ENCODE measurements at places on chromosomes 11 and 22.

- DNase-seq = no peak
These were observed 86.7 kb upstream of the PRODH start for GRCh38 chr22:19022755-19023154.

DNA sequence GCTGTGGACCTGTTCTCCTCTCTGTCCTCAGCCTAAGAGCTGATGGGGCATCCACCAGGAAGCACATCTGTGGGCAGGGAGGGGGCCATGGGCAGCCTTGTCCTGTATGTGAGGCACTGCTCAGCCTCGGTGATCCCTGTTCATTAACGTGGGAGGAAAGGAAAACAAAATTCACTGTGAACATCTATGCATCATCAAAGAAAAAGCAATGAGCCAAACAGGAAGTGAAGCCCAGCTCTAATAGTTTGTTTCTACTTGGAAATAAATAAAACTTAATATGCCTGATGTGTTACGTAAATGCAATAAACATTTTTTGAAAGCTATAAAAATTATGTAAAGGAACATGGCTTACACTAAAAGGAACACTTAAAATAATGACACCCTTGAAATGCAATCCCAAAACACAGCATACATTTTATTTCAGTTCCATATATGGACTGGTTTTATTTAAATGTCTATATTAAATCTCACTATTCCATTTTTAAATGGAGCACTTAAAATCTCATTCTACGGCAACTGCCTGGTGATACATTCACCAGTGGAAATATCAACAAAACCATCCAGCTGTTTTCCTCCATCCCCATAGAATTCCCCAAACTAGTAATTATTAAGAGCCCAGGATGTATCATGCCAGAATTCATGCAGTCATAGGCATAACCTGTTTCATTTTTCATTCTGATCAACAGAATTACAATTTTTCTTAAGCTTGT lies 78.3 kb downstream of the ZNF280B start:
- no peak for DNase-seq

DNA sequence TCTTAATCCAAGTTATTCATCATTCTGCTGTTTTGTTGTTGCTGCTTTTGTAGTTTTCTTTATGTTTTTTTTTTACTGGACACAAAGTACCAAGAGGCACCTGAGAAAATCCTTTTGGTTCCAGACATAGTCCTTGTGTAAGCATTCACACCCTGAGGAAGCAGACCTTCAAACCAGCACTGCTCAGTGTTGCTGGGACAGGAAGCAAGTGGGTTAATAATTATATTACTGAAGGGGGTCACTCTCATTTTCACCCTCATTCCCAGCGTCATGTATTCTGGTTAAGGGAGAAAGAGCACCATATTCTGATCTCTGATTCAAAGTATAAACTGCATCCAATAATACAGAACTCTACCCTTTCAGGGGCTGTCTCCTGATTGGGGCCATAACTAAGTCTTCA lies 5.9 kb upstream of the ALKBH3 start:
- no peak for DNase-seq

DNA sequence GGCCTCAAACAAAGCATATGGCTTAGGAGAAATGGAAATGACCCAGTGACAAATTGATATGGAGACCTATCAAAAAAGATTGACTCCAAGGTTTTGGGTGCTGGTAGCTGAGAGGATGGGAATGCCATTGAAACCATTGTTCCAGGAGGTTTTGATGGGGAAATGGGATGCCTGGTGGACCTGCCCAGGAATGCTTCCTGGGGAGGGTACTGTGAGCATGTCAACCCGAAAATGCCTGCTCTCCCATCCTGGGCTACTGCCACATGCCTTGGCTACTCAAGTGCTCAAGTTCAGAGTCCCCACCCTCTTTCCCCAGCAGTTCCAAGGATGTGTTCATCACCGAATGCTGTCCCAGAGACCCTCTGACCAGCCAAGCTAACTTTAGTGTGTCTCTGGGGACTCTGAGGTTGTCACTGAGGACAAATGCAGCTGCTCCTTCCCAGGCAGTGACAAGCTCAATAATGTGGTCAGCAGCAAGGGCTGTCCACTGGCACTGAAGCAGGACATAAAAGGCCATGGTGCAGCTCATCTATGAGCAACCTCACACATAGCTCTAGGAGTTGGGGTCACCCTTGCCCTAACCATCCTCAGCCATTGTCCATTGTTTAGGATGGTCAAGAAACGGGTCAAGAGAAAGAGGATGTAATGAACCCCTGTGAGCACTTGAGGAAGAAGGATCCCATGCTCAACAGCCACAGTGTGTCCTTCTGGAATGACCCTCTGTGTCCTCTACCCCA lies 83.7 kb downstream of the TRIM29 start:
- no peak for DNase-seq

DNA sequence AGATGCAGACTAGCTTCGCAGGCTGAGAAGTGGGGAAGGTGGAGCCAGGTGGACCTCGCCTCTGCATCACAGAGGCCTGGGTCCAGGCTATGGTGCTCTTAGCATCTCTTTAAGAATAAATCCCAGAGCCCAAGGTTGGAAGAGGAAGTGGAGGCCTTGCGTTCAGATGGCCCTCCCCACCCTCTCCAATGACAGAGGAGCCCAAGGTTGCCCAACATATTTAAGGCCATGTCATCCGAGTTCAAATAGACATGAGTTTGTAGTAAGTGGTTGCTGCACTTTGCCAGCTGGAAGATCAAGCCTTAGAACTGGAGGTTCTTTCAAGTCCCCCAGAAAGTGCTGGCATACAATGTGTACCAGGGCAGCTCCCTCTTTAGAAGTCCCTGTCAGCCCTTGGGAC lies 47.1 kb upstream of the HORMAD2 start:
- DNase-seq = no peak

DNA sequence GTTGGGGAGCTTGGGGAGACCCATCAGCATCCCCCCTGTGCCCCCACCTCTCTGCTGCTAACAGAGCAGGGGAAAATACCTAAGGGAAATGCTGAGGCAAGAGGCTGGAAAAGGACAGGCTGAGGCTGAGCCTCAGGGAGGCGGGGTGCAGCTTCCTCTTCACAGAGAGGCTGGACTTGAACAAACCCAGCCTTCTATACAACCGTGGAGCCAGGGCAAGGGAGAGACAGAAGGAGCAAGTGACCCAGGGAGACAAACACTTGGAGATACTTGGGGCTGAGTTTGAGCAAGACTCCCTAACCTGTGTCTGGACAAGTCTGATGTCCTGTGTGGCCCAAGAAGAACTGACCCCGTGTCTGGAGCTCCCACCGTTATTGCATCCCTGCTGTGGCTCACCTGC lies at the start of gene SLCO2B1:
TSS of gene SLCO2B1 (plus strand) at position 229 of the 400 bp plus-strand sequence. CDS start 275 bp downstream, outside the sequence.
- no peak for DNase-seq

DNA sequence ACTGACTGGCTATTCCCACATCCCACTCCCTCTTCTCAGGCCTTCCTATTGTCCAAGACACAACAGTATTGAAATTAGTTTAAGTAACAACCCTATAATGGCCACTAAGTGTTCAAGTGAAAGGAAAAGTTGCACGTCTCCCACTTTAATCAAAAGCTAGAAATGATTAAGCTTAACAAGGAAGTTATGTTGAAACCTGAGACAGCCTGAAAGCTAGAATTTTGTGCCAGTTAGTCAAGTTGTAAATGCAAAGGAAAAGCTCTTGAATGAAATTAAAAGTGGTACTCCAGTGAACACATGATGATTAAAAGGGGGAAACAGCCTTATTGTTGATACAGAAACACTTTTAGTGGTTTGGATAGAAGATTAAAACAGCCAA lies 332.7 kb downstream of the CASP12 start:
- DNase-seq = no peak

DNA sequence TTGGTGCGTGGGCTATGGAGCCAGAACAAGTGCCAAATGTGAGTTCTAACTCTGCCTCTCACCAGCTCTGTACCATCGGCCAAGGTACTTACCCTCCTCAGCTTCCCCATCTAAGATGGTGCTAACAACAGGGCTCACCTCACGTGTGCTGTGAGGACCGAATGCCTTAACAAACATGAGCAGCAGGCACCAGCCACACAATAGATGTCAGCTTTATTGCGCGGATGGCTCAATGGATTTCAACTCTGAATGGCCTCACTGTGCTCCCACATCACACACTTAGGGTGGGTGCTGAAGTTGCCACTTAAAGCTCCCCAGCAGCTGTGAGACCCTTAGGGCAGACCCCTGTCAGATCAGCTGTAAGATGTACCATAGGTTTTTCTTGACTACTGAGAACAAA lies 24.1 kb downstream of the RELT start:
- DNase-seq = no peak

DNA sequence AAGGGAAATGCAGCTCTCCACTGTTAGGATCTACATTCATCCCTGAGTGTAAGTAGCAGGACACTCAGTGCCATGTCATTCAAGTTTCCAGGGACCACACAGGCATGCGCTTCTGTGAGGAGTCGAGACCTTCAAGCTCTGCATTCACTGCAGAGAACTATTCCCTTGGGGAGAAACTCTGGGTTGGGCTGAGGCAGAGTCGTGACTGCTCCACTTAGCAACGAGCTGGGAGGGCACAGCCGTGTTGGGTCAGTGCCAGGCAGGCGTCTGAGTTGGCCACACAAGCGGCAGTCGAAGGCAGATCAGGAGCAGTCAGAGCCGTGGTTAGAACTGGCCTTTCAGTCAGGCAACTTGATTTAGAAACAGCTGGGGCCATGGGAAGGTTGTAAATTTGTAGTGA lies 14.7 kb downstream of the MPEG1 start:
- DNase-seq = peak; percentile 52

GRCh38 chr11:63490551-63491239 lies at the start of gene PLAAT5:
Gene PLAAT5, minus strand, starts transcription at chr11:63491167. Its CDS starts 133 bp downstream, at chr11:63491034.
- no peak for DNase-seq
